ENCODE measurements at places on chromosomes 5 and 9.

DNA sequence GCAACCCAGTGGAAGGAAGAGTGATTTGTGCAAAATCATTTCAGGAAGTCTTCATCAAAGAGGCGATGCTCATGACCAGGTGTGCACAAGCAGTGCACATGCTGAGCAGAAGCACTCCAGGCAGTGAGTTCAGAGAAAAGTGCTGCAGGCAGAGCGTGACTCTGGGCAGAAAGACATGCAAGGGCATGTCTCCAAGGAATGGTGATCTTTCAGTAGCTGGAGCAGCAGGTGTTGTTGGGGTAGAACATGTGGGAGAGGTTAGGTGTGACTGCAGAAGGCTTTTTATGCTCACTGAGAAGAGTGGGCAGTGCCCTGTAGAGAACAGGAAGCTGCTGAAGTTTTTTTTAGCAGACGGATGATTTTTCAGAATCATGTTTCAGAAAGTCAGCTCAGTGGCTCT, 545.4 kb upstream of the TLE4 start:
- DNase-seq = peak; percentile 89

DNA sequence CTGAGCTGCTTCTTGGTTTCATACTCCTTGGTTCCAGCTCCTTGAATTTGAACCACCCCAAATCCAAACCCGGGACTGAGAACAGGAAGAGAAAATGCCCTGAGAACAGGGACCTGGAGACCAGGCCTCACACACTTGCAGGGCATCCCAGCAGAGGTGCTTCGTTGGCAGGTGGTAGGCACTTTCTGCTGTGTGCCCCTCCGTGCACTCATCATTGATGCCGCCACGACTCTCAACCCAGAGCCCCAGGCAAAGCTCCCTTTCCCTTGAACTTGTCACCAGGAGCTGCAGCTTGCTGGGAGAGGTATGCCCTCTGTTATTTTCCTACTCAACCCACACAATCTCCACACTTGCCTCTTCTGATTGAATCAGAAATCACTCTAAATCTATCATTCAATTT, 217.8 kb upstream of the IRX1 start:
- DNase-seq = no peak

- peak; percentile 73 for DNase-seq
Observed at GRCh38 chr9:137150617-137151457, 11.9 kb downstream of the GRIN1 start.

GRCh38 chr9:113912816-113913215, 36.7 kb downstream of the ZNF618 start:
- no peak for DNase-seq

GRCh38 chr9:22124263-22125011, 115.3 kb upstream of the CDKN2B start:
- DNase-seq = no peak

GRCh38 chr9:77935211-77935610, 96.4 kb downstream of the GNAQ start:
- DNase-seq = no peak

GRCh38 chr5:172662596-172662995, 21.5 kb downstream of the NEURL1B start:
- no peak for DNase-seq

DNA sequence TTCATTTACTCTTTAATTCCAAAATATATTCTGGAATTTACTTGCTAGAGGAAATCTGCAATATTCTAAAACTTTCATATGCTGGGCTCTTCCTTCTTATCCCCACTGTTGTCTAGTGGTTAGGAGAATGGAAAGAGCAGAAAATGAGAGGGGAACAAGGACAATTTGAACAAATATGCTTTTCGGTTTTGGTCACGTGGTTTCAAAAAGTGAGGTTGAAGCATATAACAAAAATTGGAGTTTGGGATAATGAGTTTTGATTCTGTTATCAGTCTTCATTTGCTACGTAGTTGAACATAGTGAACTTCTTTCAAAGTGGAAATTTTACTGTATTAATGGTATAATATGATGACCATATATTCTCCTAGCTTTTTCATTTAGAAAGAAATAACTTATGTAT, 71.5 kb downstream of the CAMK4 start:
- no peak for DNase-seq

- DNase-seq = no peak
Observed at GRCh38 chr5:154189256-154189818, 1.2 kb upstream of the GALNT10 start.
